Kidney (tissue), 22 donors: ENCODE measurements at places on chromosomes 4 and X. TPM values are rescaled to one million over a fixed set of nuclear protein-coding genes. Genes with fewer than 3 reads are reported as not detected.

- no peak overlapping the region for H3K27ac ChIP-seq
- no peak overlapping the region for H3K4me3 ChIP-seq
- H3K36me3 ChIP-seq: no peaks in the 10 kb centered on the region
- no peaks in the 10 kb centered on the region for H3K27me3 ChIP-seq
- H3K4me1 ChIP-seq: no peaks in the 10 kb centered on the region
Observed at GRCh38 chr4:152935143-152935542, 980 bp upstream of the FHDC1 start.

GRCh38 chr4:188387179-188387791 is 248.0 kb downstream of the TRIML1 start:
- no peak overlapping the region for H3K4me3 ChIP-seq
- H3K27me3 ChIP-seq: no peaks in the 10 kb centered on the region
- H3K36me3 ChIP-seq: no peaks in the 10 kb centered on the region
- peak; percentile 71 for DNase-seq

- no peaks in the 10 kb centered on the region for H3K4me1 ChIP-seq
- no peak overlapping the region for H3K4me3 ChIP-seq
- no peak overlapping the region for H3K27ac ChIP-seq
- H3K36me3 ChIP-seq: no peaks in the 10 kb centered on the region
- H3K27me3 ChIP-seq: no peaks in the 10 kb centered on the region
Observed at GRCh38 chr4:177562163-177562562, 119.9 kb upstream of the AGA start.

GRCh38 chrX:110987292-110987691 is 108.7 kb upstream of the PAK3 start:
- H3K27ac ChIP-seq: no peak overlapping the region
- DNase-seq: no peak
- peaks cover 3% of the 10 kb centered on the region for H3K27me3 ChIP-seq
- no peak overlapping the region for H3K4me3 ChIP-seq
- no peaks in the 10 kb centered on the region for H3K4me1 ChIP-seq

TCEANC gene
- total RNA-seq: 5.3 TPM

DNA sequence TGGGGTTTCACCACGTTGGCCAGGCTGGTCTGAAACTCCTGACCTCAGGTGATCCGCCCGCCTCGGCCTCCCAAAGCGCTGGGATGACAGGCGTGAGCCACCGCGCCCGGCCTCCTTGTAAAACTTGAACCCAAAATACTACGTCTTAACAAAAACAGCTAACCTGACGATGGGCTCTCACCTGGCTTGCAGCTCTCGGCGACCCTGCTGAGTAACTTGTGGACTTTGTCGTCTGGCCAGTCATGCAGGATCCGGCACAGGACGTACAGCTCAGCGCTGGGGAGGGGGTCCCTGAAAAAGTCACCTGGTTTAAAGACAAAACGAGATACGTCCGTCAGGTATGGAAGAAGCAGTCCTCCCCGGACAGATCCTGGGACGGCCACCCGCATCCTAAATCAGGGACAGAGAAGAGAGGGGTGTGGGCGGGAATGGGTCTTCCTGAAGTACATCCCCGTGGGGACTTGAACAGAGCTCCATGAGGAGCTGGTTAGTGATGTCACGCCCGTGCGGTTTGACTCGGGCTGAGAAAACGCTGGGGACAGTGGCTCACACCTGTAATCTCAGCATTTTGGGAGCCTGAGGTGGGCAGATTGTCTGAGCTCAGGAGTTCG is 20.7 kb upstream of the SLC25A6 start:
- no peaks in the 10 kb centered on the region for H3K4me1 ChIP-seq
- no peaks in the 10 kb centered on the region for H3K27me3 ChIP-seq
- peaks cover 13% of the 10 kb centered on the region for H3K36me3 ChIP-seq

SHROOM3 gene
- 67.3 TPM for total RNA-seq

- H3K27ac ChIP-seq: no peak overlapping the region
- no peaks in the 10 kb centered on the region for H3K36me3 ChIP-seq
- H3K27me3 ChIP-seq: no peaks in the 10 kb centered on the region
- no peaks in the 10 kb centered on the region for H3K4me1 ChIP-seq
- DNase-seq: no peak
- H3K4me3 ChIP-seq: no peak overlapping the region
Observed at GRCh38 chrX:143781103-143781502, 60.6 kb upstream of the SPANXN2 start.

LEF1 gene
- total RNA-seq: 14.5 TPM

GRCh38 chr4:113256946-113257345 is 207.5 kb downstream of the ANK2 start:
- no peaks in the 10 kb centered on the region for H3K27me3 ChIP-seq
- no peaks in the 10 kb centered on the region for H3K36me3 ChIP-seq
- H3K4me3 ChIP-seq: no peak overlapping the region

RENBP gene
- 22.9 TPM for total RNA-seq

DNA sequence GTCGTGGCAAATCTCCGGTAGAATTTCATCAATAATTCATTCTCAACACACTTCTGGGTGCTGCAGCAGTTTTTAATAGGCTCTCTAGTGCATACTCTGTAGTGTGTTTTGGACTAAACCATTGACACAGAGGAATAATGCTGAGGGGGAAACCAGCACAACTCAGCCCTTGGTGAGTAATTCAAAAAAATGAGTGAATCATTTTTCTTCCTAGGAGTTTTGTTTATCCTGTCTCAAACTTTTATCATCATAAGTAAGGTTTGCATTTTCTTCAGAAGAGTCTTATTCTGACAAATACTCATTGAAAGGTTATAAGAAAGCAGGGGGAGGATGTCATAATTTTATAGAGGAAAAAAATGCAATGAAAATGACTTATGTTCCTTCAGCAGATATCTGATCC is 2542.7 kb downstream of the PCDH7 start:
- H3K27me3 ChIP-seq: no peaks in the 10 kb centered on the region
- no peaks in the 10 kb centered on the region for H3K36me3 ChIP-seq
- no peak overlapping the region for H3K27ac ChIP-seq
- no peaks in the 10 kb centered on the region for H3K4me1 ChIP-seq
- no peak overlapping the region for H3K4me3 ChIP-seq
- no peak for DNase-seq

DNA sequence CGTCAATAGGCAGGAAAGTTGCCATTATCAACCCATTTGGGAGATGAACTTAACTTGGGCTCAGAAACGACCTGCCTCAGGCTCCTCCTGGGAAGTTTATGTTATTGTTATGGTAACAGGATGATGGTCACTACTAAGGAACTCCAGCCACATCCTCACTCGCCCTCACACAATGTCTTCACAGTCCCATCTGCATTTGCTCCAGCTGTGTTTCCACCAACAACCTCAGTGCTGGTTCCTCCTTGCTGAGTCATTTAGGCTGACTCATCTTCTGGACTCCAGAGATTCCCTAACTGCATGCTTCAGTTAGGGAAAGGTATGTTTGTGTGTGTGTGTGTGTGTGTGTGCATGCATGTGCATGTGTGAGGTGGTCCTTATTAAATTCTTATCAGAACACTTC is 293.4 kb upstream of the BOD1L1 start:
- no peaks in the 10 kb centered on the region for H3K4me1 ChIP-seq
- no peaks in the 10 kb centered on the region for H3K27me3 ChIP-seq
- H3K27ac ChIP-seq: no peak overlapping the region

GRCh38 chrX:20066968-20067708 is 49.6 kb downstream of the MAP7D2 start:
- DNase-seq: peak; percentile 51
- H3K4me3 ChIP-seq: no peak overlapping the region
- no peaks in the 10 kb centered on the region for H3K4me1 ChIP-seq
- H3K27ac ChIP-seq: no peak overlapping the region

DAPP1 gene
- total RNA-seq: 10.1 TPM

DNA sequence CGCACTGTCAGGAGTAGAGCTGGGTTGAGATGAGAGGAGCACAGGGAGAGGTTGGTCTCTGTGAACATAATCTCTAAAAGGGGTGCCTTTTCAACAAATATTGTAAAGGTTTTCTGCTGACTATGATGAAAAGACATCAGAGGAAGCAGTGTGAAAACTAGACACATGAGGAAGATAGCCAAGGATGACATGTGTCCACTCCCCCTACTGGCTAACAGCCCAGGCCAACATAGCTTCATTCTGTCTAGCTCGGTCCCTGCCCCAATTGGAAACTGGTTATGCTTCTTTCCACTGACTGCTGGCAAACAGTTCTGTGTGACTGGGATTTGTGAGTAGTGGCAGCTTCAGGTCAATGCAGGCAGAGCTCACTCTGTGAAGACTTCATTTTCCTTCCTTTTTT is 115.4 kb upstream of the ESX1 start:
- no peaks in the 10 kb centered on the region for H3K27me3 ChIP-seq
- DNase-seq: no peak
- H3K4me3 ChIP-seq: no peak overlapping the region
- H3K36me3 ChIP-seq: no peaks in the 10 kb centered on the region

IL2 gene
- not detected for total RNA-seq

AWAT2 gene
- not detected for total RNA-seq

TLR6 gene
- 6.1 TPM for total RNA-seq
